Activated CD4-positive, alpha-beta T cell treated with anti-CD3 and anti-CD28 coated beads for 36 hours (primary cell): ENCODE measurements at places on chromosomes 6 and 20.

- DNase-seq, result no peak
These were observed 279.9 kb upstream of the CDYL start for GRCh38 chr6:4496284-4496683.

DNA sequence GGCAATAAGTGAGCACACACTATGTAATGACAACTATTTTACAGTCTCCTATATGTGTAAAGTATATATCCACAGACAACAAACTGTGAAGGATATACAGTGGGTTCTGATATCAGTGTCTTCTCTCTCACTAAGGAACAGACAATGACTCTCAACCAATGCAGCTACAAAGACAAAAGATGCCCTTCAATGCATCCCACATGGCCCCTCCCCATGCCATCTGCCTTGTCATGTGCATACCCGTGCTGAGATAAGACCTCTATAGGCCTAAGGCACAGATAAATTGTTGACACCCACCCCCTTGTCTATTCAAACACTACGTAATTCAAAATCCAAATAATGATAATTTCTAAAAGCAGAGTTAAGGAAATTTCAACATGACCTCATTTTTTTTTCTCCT, 1123.5 kb upstream of the MAP3K7 start:
- DNase-seq, result no peak

- DNase-seq, result no peak
These were observed 7.9 kb upstream of the BLCAP start for GRCh38 chr20:37535443-37536132.

- DNase-seq, result peak; percentile 28
These were observed 9.2 kb downstream of the NRN1 start for GRCh38 chr6:5997420-5997987.

DNA sequence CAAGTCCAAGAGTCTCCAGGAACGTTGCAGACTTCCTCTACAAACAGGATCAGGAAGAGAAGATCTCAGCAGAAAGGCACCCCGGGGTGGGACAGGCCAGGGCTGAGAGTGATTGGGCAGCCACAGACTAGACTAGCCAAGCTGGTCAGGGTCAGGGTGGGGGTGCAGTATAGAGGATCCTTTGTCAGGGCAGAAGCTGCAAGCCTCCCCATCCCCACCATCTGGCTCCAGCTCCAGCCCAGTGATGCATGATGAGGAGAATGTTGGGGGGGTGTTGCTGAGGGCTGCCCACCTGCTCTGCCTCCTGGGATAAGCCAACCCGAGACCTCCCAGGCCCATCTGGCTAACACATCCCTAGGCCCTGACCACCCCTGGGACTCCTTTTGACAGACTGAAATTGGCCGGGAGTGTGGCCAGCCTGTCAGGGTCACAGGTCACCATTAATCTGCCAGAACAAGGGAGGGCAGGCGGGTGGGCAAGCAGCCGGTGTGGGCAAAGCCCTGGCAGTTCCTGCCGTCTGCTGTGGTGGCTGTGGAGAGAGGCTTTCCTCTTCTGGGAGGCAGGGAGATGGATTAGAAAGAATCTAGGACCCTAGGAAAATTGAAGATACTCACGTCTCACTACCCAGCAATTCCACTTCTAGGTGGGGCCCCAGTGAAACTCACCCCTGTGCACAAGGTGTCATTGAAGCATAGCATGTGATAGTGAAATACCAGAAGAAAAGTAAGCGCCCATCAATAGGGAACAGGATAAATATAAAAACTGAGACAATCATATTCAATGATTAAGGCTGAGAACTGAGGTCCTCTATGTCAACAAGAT, 22.1 kb upstream of the SNTA1 start:
- DNase-seq, result no peak

DNA sequence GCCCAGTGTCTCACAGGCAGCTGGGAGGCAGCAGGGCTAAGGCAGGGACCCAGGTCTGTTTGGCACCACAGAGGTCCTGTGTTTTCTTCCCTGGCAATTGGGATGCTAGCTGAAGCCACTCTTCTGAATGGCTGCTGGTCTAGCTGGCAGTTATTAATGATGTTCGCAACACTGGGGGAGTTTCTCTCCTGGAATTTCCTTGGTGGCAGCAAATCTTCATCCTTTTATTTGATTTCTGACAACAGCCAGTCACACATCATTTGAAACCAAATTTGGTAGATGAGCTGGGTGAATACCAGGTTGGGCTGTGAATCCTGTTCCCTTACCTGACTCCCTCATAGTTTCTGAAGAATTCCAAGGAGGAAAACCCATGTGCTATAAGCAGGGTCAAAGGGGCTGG, 40.8 kb upstream of the SLC4A11 start:
- DNase-seq, result no peak

DNA sequence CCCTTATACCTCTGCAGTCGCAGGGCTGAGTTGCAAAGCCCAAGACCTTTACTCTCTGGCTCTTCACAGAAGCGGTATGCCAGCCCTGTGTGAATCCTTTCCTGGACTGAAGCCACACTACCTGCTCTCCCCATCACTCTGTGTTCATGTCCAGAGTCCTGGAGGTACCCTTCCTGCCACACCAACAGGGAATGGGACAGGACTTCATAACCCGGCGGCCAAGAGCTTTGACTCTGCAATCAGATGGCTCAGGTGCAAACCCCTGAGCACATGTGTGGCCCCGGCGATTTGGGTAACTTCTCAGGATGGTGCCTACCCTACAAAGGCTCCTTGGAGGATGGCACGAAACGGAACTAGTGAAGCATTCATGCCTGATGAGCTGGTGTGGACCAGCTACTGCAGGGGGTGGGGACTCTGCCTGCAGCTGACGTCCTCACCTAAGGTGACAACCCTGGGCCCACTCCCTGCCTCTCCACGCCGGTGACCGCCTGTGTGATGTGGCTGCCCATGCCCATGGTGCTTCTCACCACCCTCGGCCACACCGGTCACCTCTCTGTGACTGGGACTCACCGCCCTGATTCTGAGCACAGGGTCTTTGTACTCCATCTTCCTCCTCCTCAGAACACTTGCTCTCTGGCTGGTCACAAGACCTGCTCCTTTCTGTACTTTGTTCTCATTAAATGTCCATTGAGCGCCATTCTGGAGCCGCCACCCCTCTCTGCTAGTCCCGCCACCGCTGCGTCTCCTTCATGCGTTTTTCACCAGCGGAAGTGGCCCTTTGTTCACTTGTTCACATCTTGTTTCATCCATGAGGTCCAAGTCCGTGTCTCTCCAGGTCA, 116.7 kb downstream of the SULF2 start:
- DNase-seq, result no peak

DNA sequence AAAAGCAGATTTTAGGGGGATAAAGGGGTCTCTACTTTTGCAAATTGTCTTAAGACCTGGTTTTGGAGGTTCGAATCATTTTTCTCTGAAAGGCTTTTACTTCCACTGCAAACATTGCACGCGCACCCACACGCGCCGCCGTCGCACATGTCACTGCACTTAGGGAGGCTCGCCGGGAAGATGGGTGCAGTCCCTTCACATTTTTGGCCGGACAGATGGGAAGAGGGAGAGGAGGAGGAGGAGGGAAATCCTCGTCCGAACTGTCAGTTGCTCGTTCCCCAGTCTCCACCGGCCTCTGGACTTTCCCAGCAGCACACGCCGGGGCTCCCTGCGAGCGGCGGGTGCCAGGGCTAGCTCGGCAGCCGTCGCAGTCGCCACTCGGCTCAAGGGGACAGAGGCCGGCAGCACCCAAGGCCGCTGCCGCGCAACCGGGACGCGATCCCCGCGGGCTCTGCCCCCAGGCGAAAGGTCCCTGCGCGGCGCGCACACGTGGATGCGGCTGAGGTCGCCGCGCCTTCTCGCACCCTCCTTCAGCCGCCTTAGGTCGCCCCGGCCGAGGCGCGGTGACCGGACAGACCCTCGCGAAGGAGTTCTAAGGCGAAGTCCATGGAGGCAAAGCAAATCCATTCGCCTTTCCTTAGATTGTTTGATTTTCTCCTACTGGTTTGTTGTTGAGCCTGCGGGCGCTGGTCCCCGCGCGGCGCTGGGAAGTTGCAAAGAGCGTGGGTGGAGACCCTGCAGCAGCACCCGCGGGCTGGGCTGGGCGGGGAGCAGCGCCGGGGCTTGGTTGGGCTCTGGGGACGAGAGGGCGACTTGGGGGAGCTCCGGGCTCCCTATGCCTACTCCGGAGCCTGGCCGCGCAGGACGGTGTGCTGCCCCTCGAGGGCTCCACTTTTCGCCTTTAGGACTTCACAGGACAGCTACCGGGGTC, 1.2 kb downstream of the MYB start:
- peak; percentile 72 for DNase-seq

DNA sequence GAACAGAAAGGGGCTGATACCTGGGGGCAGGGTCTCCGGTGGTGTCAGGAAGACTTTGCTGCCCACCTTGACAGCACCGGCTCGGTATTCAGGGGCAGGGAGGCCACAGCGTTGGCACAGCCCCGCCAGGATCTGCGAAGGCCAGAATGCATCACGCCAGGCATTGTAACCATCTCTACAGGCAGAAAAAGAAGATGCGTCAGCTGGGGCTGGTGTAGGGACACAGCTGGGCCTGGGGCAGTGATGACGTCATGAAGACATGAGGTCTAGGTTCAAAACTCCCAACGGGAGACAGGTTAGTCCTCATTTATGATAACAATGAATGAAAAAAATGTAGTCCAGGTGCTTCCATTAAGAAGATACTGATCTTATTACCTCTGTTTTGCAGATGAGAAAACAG, 22.0 kb downstream of the ERGIC3 start:
- DNase-seq, result no peak

DNA sequence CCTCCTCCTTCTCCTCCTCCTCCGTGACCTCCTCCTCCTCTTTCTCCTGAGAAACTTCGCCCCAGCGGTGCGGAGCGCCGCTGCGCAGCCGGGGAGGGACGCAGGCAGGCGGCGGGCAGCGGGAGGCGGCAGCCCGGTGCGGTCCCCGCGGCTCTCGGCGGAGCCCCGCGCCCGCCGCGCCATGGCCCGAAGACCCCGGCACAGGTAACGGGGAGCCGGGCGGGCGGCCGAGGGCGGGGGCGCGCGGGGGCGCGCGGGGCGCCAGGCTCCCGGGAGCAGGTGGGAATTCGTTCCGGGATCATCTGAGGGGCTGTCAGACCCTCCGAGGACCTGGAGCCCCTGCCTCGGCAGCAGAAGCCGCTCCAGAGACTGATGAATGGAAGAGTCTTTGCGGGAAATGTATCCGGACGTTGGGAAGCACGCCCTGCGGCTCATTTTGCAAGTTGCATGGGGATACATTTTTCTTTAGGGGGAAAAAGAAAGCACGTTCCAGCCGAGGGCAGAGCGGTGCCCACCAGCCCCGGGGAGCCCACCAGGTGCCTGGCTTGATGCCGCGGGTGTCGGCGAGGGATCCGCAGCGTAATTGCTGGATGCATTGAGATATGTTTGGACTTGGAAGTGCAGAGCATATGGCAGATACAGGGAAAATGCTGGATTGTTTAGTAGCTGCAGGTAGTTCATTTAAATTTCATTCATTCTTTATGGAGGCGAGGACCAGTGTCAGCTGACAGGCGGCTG, 394 bp downstream of the MYB start:
- DNase-seq, result peak; percentile 29

GRCh38 chr6:159308198-159308597, 139.0 kb downstream of the FNDC1 start:
- no peak for DNase-seq

DNA sequence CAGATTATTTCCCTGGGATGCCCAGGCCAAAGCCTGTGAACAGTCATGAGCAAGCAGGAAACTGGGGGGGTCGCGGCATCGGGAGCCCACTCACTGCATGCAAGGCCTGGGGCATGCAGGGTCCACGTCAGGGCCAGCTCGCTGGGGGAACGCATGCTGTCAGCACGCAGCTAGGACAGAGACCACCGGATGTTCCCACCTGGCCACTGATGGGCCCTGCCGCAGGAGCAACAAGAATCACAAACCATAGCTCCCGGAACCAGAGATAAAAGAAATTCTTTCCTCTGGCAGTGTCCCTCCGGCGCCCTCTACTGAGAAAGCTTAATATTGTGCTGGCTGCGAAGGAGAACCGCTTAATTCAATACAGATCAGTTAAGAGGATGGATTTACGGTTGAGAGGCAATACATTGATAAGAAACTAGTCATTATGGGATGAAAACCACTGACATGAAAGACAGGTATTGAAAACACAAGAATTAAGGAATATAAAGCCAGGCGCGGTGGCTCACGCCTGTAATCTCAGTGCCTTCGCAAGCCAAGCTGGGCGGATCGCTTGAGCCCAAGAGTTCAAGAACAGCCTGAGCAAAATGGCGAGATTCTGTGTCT, 32.6 kb downstream of the C6orf15 start:
- DNase-seq, result peak; percentile 82

- no peak for DNase-seq
These were observed 158.1 kb downstream of the DTNBP1 start for GRCh38 chr6:15504581-15505350.

- DNase-seq, result no peak
These were observed 86.7 kb upstream of the F13A1 start for GRCh38 chr6:6407071-6407741.

GRCh38 chr20:44785768-44786167, 24.6 kb downstream of the RIMS4 start:
- no peak for DNase-seq

DNA sequence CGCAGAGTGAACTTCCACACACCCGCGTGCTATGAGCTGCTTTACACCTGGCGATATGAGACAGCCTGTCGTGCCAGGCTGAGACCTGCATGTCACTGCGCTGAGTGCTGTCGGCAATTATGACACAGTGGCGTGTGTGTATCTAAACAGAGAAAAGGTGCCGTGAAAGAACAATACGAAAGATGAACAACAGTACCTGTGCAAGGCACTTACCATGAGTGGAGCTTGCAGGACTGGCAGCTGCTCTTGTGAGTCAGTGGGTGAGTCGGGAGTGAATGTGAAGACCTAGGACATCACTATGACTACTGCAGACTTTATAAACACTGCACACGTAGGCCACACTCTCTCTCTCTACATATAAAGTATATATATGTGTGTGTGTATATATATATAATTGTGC, 68.5 kb upstream of the DUSP22 start:
- DNase-seq, result peak; percentile 74

DNA sequence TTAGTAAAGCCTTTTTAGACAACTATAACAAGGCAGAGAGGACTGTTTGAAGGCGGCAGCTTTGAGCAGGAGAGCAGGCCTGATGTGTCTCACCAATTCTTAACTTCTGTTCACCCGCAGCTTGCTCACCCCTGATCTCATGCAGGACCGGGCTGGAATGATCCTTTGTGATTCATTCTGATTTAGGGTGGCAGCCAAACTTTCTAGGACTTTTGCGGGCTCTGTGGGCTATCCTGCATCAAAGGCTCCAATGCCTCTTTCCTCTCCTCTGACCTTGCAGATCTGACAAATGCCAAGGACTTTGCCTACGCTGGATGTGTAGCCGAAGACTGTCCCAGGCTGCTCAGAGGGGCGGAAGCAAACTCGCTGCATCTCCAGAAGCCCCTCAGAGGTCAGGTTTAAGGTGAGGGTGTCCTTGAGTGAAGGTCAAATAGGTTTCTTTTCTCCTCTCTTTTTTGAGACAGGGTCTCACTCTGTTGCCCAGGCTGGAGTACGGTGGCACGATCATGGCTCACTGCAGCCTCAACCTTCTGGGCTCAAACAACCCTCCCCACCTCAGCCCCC, 72.3 kb downstream of the VEGFA start:
- no peak for DNase-seq
